ENCODE measurements at places on chromosomes 3 and 15.

DNA sequence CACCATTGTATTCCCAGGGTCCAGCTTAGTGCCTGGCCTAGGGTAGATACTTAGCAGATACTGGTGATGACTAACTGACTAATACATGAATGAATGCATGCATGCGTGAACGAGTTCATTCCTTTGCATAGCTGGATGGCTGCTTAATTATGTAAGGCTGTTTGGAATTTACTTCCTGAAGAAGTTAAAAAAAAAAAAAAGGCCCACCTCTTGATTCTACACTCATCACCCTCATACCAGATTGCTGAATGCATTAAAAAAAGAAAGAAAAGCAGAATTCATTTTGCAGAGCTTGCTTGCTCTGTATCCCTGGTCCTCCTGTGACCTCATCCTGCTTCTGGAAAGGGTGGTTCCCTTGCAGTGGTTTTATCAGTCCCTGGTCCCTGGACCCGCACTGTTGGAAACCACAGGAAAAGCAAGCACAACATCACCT is 277.6 kb upstream of the CFAP20DC start:
- peak; percentile 45 for DNase-seq

DNA sequence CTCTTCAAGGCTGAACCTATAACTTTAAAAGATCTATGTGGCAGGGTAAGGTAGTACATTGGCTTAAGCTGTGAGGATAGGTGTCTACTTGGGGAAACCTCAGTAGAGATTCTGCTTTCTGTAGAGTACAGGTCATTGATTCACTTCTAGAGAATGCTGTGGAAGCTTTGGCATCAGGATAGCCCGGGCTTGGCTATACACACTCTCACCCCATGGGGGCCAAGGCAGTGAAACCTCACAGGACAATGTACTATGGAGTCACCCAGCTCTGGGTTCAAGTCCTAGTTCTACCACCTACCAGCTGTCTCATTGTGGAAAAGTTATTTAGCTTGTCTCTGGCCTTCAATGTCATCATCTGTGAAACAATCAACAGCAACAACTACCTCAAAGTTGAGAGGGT is 9.0 kb downstream of the MTFMT start:
- no peak for DNase-seq

GRCh38 chr15:59378855-59379254 is 6.2 kb upstream of the MYO1E start:
- no peak for DNase-seq

- peak; percentile 40 for DNase-seq
Observed at GRCh38 chr15:84797212-84797611, 19.9 kb upstream of the ALPK3 start.

- no peak for DNase-seq
Observed at GRCh38 chr3:69113536-69113935, 8.9 kb downstream of the LMOD3 start.

DNA sequence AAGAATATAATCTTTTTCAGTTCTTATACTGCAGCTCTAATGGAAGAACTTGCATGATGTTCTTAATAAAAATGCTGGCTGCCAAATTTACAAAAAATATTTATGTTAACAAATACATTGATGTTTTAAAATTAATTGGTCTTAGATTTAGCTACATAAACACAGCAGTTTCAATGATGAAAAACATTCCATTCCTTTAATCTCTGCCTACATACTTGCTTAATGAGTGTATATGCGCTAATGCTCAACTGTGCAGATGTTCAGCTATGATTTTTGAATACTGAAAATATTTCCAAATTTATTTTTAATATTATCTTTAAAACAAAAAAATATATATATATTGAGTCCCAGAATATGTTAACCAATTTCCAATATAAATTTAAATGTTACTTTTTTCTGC is 867.4 kb downstream of the ROBO1 start:
- peak; percentile 23 for DNase-seq

All from fibroblast of pulmonary artery (primary cell).